ENCODE measurements at places on chromosomes 12 and 14. TPM values are rescaled to one million over a fixed set of nuclear protein-coding genes. Genes with fewer than 3 reads are reported as not detected.

DNA sequence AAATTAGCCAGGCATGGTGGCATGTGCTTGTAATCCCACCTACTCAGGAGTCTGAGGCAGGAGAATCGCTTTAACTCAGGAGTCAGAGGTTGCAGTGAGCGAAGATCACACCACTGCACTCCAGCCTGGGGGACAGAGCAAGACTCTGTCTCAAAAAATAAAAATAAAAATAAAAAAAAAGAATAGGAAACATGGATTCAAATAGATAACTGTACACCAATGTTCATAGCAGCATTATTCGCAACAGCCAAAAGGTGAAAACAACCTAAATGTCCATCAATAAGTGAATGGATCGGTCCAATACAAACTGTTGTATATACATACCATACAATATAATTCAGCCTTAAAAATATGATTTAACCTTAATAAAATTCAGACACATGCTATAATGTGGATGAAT lies 3.1 kb upstream of the RIPK3 start:
- no peaks in the 10 kb centered on the region for H3K27me3 ChIP-seq
- no peaks in the 10 kb centered on the region for H3K36me3 ChIP-seq
- DNase-seq, result no peak
- H3K4me3 ChIP-seq, result no peak overlapping the region

- no peak for DNase-seq
- no peak overlapping the region for H3K27ac ChIP-seq
- no peaks in the 10 kb centered on the region for H3K27me3 ChIP-seq
These were observed 13.1 kb upstream of the CHD4 start for GRCh38 chr12:6620137-6620884.

GRCh38 chr12:52381206-52381605 lies 4.2 kb downstream of the KRT84 start:
- DNase-seq, result no peak
- H3K27me3 ChIP-seq, result no peaks in the 10 kb centered on the region
- no peak overlapping the region for H3K4me3 ChIP-seq

DNA sequence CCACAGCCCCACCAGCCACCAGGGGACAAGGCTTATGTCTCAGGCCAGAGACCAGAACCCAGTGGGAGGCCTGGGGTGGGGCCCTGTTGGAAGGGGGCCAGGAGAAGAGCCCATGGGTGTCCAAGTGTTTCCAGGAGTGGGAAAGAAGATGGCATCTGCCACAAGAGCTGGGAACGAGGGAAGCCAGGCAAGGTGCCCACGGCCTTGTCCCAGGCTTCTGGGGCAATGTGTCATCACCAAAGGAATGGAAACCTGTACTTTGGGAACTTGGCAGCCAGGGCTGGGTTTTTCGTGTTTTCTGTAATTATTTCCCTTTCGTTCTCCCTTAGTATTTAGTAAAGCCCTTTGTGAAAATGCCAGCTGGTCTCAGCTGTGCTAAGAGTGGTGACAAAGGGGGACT lies 5.3 kb upstream of the PGF start:
- H3K27ac ChIP-seq, result no peak overlapping the region
- H3K36me3 ChIP-seq, result no peaks in the 10 kb centered on the region
- H3K4me3 ChIP-seq, result no peak overlapping the region
- no peak for DNase-seq

DNA sequence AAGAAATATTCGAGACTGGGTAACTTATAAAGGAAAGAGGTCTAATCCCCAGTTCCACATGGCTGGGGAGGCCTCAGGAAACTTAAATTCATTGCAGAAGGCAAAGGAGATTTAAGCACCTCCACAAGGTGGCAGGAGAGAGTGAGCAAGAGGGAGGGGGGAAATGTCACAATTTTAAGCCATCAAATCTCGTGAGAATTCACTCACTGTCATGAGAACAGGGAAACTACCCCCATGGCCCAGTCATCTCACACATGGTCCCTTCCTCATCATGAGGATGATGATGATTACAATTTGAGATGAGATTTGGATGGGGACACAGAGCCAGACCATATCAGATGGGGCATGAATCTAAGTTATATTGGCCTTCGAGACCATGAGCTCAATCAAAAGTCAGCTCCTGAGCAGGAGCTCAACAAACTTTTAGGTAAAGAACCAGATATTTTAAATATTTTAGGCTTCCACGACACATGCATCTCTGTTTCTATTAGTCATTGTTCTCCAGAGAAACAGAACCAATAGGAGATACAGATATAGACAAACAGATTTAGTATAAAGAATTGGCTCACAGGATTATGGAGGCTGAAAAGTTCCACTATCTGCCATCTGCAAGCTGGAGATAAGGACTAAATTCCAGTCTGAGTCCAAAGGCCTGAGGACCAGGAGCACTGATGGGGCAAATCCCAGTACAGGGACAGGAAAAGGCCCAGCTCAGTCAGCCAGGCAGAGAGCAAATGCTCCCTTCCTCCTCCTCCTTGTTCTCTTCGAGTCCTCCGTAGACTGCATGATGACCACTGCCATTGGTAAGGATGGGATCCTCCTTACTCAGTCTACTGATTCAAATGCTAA lies 24.9 kb downstream of the DGLUCY start:
- no peaks in the 10 kb centered on the region for H3K36me3 ChIP-seq
- H3K27me3 ChIP-seq, result no peaks in the 10 kb centered on the region
- no peak overlapping the region for H3K4me3 ChIP-seq
- H3K4me1 ChIP-seq, result peaks cover 38% of the 10 kb centered on the region
- H3K27ac ChIP-seq, result no peak overlapping the region

DNA sequence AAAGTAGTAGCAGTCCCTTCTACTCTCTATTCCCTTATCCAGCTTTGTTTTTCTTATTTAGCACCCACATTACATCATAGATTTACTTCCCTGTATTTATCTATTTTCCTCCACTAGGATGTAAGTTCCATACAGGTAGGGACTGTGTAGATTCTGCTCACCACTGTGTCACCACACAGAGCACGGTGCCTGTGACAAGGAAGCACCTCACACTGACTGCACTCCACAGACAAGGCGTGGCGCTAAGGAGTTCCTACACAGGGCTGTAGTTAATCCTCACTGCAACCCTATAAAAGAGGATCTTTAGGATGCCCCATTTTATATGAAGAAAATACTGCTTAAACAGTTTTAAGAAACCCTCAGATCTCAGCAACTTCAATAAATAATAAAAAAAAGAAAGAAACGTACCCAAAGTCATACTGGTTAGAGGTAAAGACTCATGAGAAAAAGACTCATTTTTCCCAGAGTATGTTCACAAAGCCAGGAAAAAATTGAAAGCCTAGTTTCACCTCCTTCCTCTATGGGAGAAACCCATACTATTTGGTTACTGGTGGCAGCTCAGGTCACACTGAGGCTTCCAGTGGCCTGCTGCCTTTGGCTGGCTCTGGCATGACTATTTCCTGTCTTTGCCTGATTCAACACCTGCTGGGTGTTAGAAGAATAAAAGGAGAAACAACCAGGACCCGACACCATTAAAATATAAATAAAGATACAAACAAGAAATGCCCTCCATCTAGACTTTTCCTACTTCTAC lies 36.9 kb downstream of the RAD9B start:
- H3K4me3 ChIP-seq, result no peak overlapping the region
- peaks cover 21% of the 10 kb centered on the region for H3K4me1 ChIP-seq
- no peak for DNase-seq
- peaks cover 54% of the 10 kb centered on the region for H3K36me3 ChIP-seq

- H3K27ac ChIP-seq, result no peak overlapping the region
- H3K36me3 ChIP-seq, result no peaks in the 10 kb centered on the region
- peaks cover 13% of the 10 kb centered on the region for H3K4me1 ChIP-seq
- no peak overlapping the region for H3K4me3 ChIP-seq
These were observed 103.7 kb upstream of the PDE3A start for GRCh38 chr12:20264608-20265114.

Gene AKAP6
- total RNA-seq, result 0.73 TPM

DNA sequence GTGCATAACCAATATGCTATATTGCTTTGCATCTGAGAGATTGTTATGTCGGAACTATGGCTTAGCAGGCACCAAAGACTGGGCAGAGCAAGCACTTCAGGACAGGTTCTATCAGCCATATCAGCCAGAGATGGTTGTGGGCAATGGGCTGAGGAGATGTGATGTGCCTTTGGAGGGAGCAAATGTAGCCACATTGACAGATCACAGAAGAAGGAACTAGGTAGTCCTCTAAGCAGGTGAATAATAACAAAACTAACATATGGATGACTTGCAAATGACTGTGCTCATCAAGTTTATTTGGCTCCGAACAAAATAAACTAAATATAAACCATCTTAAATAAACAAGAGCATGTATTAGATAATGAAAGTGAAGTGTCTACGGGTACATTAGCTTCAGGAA lies 291.7 kb downstream of the RMST start:
- no peaks in the 10 kb centered on the region for H3K36me3 ChIP-seq
- no peak overlapping the region for H3K27ac ChIP-seq
- no peaks in the 10 kb centered on the region for H3K4me1 ChIP-seq
- no peak for DNase-seq
- no peak overlapping the region for H3K4me3 ChIP-seq
- H3K27me3 ChIP-seq, result peaks cover 59% of the 10 kb centered on the region

Gene OR6C70
- total RNA-seq, result not detected

Gene CPNE6
- not detected for total RNA-seq

DNA sequence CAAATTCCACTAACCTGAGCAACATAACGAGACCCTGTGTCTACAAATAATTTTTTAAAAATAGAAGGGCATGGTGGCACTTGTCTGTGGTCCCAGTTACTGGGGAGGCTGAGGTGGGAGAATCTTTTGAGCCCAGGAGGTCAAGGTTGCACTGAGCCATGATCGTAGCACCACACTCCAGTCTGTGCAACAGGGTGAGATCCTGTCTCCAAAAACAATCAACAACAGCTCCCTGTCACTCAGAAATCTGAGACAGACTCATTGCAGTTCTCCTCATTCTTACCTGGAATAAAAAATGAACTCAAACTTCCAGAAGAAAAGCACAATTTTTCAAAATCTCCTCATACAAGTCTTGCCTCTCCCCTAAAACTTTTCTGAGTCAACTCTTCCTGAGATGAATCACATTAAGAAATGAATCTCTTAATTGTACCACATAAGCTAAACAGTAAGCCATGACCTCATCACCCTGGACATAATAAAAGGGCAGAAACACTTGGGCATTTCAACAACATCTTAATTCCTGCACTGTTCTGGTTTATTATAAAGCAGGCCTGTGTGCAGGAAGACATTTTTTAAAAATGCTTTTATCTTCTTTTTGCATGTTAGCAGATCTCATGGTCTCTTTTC lies 214.3 kb upstream of the CDKN3 start:
- no peak overlapping the region for H3K4me3 ChIP-seq
- H3K27me3 ChIP-seq, result peaks cover 51% of the 10 kb centered on the region
- no peaks in the 10 kb centered on the region for H3K4me1 ChIP-seq
- H3K36me3 ChIP-seq, result no peaks in the 10 kb centered on the region

DNA sequence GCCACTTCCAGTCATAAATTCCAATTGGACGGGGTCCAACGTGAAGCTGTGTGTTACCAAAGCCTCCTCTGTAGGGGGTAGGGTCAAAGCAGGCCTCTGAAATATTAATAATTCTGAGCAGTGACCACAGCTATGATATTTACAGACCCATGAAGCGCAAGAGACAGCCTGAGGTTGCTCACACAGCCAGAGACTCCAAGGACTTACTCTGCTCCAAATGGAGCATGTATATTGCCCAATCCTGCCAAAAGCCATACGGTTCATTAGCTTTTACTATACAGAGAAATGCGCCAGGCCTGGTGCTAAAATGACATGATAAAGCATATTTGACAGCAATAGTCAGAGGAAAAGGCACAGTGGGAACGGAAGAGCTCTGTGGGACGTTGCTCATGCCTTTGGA lies 151.3 kb downstream of the PAH start:
- H3K36me3 ChIP-seq, result no peaks in the 10 kb centered on the region
- H3K27me3 ChIP-seq, result no peaks in the 10 kb centered on the region
- peak; percentile 93 for DNase-seq
- no peak overlapping the region for H3K4me3 ChIP-seq

Gene ZC2HC1C
- 1.0 TPM for total RNA-seq

DNA sequence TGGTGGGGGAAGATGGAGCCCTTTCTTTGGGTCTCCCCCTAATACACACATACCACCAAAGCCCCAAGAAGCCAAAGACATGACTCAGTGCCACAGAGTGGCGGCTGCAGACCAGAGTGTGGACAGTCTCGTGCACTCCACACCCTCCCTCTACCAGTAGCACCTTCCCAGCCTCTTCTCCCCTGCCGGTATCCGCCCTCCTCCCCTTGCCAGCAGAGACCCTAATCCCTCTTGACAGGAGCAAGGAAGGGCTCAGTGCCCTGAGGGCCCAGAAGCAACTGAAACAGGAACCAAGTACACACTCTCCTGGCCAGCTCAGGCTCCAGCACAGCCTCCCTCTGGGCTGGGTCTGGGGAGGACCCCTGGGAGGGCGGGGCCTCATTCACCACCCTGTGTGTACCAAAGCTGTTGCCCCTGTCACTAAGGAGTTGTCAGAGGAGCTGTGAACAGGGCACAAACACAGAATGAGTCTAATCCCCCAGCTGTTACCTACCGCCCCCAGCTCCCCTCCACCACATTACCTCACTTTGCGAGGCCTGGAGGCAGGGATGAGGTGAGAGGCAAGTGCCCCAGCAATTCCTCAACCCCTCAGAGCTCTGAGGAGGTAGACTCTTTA lies 8.2 kb downstream of the SPRYD3 start:
- H3K27ac ChIP-seq, result no peak overlapping the region
- no peak overlapping the region for H3K4me3 ChIP-seq
- DNase-seq, result no peak
- H3K27me3 ChIP-seq, result no peaks in the 10 kb centered on the region
- H3K4me1 ChIP-seq, result peaks cover 17% of the 10 kb centered on the region
- H3K36me3 ChIP-seq, result peaks cover 13% of the 10 kb centered on the region

Gene HOXC11
- total RNA-seq, result 7.0 TPM

- peak; percentile 67 for DNase-seq
- no peaks in the 10 kb centered on the region for H3K27me3 ChIP-seq
- H3K27ac ChIP-seq, result no peak overlapping the region
- peaks cover 5% of the 10 kb centered on the region for H3K4me1 ChIP-seq
- no peaks in the 10 kb centered on the region for H3K36me3 ChIP-seq
These were observed 1037.8 kb downstream of the TMEM121 start for GRCh38 chr14:106564058-106564643.

DNA sequence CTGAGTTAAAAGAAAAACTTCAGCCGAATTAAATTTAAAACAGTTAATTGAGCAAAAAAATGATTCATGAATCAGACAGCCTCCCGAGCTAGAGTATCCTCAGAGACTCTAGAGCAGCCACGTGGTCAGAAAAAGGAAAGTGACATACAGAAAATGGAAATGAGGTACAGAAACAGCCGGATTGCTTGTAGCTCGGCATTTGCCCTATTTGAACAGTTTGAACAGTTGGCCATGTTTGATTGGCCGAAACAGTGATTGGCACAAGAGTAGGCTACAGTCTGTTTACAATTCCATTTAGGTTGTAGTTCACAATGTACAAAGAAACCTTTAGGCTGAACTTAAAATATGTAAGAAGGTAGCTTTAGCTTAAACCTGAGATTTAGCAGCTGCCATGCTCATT lies 12.9 kb upstream of the OXA1L start:
- H3K27ac ChIP-seq, result no peak overlapping the region
- H3K27me3 ChIP-seq, result no peaks in the 10 kb centered on the region
- DNase-seq, result peak; percentile 33
- H3K36me3 ChIP-seq, result no peaks in the 10 kb centered on the region

Gene MORN3
- total RNA-seq, result 0.96 TPM
